ENCODE measurements at places on chromosomes 5 and 9.

DNA sequence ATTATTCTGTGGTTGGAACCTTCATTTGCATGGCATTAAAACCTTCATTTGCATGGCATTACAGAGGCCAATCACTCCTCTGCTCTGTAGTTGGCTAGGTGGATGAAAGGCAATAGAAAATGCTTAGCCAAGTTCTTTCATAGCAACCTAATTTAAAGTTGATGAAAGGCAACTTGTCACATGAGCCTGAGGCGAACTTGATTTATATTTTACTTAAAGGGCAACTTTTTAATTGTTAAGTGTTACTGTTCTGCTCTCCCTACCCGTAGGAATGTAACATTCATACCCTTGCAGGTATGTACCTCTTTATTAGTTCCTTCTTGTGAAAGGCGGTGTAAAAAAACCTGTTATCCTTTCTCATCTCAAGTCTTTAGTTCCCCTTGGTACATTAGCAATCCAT lies 7.9 kb upstream of the ERMP1 start:
- no peak for DNase-seq

- DNase-seq: no peak
Measured at GRCh38 chr9:115278326-115279035, 160.5 kb upstream of the TNC start.

GRCh38 chr9:4306066-4306776 lies 6.4 kb upstream of the GLIS3 start:
- DNase-seq: peak; percentile 83

GRCh38 chr9:107759009-107759822 lies 269.6 kb upstream of the KLF4 start:
- no peak for DNase-seq

GRCh38 chr5:12662545-12663314 lies 758.5 kb upstream of the CTNND2 start:
- DNase-seq: no peak
